AG08396 (cell line): ENCODE measurements at places on chromosomes 3 and 15.

DNA sequence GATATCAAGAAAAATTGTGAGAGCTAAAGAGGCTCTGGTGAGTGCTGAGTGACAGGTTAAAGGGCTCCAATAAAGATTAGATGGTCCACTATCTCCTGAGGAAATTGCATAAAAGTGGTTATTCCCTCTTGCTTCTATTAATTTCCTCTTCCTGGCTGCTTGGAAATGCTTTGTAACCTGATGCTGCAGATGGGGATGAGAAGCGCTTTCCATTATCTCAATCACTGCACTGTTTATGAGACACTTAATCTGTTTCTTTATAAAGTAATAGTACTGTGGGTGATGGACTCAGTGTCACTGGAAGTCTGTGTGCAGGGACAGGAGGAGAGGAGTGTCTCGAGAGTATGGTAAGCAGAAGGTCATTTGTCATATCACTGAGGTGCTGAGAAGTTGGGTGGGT, 305.3 kb downstream of the EPHB1 start:
- DNase-seq: no peak

GRCh38 chr15:47548231-47548630, 169.1 kb upstream of the SEMA6D start:
- DNase-seq: no peak

DNA sequence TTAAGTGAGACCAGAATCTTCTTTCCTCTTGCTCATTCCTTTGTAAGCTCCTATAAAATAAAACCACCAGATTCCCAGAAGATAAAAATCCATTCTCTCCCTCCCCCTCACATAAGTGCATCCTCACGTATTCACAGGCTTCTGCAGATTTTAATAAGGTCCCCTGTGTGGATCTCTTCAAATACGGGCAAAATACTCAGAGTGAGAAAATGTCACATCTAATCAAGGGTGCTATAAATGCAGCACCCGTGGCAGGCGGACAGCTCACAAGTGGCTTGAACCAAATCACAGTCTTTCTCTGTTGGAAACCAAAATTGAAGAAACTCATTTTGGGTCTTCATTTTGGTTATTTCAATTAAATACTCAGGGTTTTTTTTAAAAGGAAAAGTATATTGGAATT, 212.9 kb upstream of the CMC1 start:
- DNase-seq: no peak

- no peak for DNase-seq
Observed at GRCh38 chr15:70358011-70358819, 260.5 kb upstream of the TLE3 start.

- no peak for DNase-seq
Observed at GRCh38 chr3:126360046-126360713, 3.0 kb upstream of the KLF15 start.

- peak; percentile 53 for DNase-seq
Observed at GRCh38 chr3:146326875-146327543, 76.1 kb upstream of the PLSCR4 start.

DNA sequence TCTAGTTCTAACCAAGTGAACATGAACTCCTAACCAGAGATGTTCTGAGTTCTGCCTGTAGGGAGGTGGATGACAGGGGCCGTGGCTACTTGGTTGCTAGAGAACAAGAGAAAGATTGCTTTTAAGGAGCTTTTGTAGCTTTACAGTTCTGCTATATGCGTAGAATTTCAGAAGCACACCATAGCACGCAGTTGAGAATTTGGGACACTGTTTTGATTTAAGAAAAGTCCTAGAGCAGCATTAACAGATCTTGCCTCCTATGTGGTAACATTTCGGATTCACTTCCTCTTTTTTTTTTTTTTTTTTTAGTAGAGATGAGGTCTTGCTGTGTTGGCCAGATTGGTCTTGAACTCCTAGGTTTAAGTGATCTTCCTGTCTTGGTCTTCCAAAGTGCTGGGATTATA, 181.7 kb downstream of the TCF12 start:
- DNase-seq: no peak

GRCh38 chr3:160774172-160774571, 18.1 kb downstream of the PPM1L start:
- no peak for DNase-seq

- DNase-seq: peak; percentile 49
Observed at GRCh38 chr15:73608941-73609340, 24.2 kb downstream of the NPTN start.

DNA sequence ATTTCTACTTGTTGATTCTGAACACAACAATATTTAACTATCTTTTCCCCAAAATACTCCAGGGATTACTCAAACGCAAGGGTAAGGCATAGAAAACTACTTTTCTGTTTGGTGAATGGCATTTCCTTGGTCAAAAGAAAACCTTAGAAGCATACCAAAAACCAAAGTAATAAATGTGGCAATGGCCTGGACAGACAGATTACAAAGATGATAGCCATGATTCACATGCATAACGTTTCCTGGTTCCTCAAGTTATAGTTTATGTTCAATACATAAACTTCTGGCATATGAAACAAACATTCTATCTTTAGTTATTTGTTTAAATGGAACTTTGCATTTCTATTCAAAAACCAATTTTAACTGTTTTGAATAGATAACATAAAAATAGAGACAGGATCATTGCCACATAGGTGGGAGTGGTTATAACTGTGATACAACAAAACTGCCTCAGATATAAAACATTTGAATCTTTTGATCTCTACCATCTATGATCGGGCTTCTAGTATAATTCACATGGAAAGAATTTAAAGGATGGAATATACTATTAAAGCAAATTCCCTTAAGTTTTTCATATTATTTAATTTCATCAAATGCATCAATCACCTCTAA, 32.1 kb downstream of the FOXP1 start:
- no peak for DNase-seq

DNA sequence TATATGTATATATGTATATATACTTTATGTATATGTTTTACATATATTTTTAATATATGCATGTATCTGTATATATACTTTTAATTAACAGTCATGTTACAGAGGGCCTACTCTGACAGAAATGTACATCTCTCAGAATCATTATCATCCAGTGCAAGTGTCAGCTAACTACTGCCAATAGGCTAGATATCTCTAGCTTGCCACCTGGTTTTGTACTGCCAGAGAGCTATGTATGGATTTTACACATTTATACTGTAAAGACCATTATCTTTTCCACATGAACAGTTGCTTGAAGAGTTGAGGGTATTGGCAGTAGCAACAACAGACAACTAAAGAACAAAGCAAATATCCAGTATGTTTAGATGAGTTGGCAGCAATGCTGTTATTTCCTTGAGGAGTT, 99.7 kb upstream of the VGLL3 start:
- no peak for DNase-seq

DNA sequence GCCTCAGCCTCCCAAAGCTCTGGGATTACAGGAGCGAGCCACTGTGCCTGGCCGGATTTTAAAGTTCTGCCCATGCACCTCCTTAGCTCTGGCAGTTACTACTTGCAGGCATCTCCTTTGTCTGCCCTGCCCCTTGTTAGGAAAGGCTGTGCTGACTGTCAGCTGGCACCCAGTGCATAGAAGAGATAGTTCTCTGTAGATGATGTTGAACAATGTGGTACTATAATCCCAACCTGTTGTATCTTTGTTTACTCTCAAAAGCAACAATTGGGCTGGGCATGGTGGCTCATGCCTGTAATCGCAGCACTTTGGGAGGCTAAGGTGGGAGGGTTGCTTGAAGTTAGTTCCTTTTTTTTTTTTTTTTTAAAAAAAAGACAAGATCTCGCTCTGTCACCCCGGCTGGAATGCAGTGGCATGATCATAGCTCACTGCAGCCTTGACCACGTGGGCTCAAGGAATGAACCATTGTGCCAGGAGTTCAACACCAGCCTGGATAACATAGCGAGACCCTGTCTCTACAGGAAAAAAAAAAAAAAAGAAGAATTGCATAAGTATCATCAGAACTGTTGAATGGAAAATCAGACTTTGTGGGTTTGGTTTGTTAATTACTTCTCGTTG, 30.6 kb downstream of the FLNB start:
- no peak for DNase-seq

GRCh38 chr3:170473358-170473757, 54.7 kb downstream of the CLDN11 start:
- no peak for DNase-seq

GRCh38 chr3:16788440-16789056, 96.2 kb upstream of the PLCL2 start:
- no peak for DNase-seq

GRCh38 chr3:25354071-25354470, 74.0 kb upstream of the RARB start:
- no peak for DNase-seq

DNA sequence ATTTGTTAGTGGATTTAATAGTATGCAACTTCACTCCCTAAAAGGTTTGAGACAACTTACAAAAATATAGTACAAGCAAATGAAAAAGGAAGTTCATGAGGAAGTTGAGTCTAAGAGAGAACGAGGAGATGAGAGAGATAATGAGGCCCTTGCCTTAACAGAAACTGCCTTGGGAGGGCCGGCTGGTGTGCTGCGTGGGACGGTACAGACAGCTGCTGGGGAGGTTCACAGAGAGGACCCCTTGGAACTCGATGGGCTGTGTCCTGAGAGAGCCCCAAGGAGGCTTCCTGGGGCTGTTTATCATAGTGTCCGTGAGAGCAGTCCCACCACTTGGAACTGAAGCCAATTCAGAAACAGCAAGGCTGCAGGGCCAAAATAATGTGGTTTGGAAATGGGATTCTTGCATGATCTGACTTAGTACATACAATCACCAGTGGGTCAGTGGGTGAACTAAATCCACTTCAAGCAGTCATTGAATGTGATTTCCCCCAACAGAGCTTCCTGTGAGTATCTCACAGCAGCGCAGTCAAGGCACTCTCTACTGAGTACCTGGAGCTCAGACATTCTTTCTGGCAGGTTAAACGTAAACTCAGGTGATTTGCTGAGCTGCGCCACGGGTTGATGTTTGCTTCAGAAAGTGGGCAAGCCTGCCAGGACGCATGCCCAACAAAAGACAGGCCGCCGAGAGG, 90.8 kb downstream of the CRTC3 start:
- DNase-seq: no peak

GRCh38 chr15:34223904-34224596, 766 bp upstream of the EMC4 start:
- no peak for DNase-seq

DNA sequence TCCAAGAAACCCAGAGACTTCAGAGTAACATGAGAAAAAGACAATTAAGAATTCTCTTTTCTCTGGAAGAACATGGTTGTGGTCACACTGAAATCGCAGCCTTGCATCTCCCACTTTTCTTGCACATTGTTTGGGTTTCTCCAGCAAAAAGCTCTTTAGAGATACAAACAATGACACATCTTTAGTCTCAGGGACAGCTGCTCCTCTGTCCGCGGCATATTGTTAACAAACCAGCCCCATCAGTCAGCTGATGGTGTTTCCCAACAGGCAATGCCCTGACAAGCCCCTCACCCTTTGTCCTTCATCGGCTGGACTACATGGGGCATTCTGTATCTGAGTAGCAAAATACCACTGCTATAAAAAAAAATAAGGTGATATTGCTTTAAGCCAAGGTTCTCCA, 53.4 kb downstream of the UMPS start:
- no peak for DNase-seq

- no peak for DNase-seq
Observed at GRCh38 chr3:164779816-164780215, 298.5 kb downstream of the SI start.

DNA sequence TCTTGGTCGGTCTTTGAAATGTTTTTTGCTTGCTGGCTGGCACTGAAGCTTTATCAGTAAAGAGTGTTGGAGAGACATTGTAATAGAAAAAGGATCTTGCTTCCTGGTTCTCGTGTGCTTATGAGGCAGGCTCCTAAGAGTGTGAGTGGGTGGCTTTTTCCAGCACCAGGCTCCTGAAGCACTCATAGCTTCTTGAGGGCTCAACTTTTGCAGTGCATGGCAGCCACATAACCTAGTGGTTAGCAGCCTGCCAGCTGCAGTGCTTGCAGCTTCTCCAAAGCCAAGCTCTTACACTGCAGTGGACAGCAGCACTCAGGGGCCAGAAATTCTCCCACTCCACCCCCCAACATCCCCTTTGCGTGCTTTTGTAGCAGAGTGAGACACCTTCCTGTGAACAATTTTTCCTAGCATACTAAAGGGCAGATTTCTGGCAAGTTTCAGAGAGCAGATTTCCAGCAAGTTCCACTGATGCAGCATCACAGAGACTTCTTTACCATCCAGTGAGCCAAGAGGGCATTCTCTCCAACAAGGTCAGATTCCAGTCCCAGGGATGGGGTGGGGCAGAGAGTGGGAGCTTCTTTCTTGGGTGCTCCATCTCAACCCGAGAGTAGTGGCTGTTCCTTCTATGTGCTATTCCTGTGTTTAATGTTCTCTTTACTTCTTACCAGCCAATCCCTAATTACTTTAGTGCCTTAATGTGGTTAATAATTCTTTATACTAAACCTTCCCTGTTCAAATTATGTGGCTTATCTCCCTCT, 15.8 kb upstream of the ARHGEF26 start:
- DNase-seq: no peak

DNA sequence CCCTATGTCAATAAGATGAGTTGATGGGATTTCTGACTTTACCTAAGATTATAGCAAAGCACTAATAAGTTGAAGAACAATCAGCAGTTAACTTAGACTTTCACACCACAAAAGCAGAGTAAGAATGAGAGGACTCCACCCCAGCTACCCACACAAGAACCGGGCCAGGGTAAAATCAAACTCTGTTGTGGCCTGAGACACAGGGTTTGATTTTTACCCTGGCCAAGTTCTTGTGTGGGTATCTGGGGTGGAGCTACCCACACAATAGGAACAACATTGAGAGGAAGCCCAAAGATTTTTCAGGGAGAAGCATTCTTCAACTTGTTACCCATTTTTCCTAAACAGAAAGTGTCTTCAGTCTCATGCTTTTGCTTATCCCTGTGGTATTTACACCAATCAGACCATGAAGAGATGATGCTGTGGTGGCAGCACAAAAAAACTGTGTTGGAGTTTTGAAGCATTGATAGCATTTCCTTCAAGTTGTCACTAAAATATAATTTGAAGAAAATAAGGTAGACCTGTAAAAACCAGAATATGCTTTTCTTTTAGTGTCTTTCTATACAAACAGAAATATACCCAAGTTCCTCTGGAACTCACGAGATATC, 25.6 kb downstream of the CPOX start:
- DNase-seq: no peak

DNA sequence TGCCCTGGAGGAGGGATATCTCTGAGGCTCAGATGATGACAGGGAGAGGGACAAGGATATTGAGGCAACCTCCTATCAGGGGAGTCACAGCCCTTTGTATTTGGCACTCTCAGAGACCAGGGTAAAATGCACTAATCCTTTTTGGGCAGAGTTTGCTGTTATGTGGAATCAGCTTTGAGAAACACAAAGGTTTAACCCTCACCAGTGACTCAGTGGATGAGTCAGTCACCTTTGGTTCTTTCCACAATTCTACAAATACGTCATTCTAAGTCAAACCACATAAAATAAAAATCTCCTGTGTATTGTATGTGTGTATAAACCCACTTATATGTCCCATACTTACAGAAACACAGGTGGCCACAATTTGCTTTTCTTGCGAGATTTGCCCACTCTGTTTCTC, 5.1 kb downstream of the LSAMP start:
- peak; percentile 42 for DNase-seq

GRCh38 chr3:153070511-153070868, 91.5 kb upstream of the RAP2B start:
- no peak for DNase-seq
